ENCODE measurements at places on chromosomes 2 and 18.
A peak's percentile ranks its signal among the peaks of the same experiment; 100 is the strongest.

- peak; percentile 23 for DNase-seq
Observed at GRCh38 chr2:55490554-55490953, 29.0 kb upstream of the CFAP36 start.

- DNase-seq = no peak
Observed at GRCh38 chr2:227095346-227095745, 68.7 kb downstream of the COL4A4 start.

DNA sequence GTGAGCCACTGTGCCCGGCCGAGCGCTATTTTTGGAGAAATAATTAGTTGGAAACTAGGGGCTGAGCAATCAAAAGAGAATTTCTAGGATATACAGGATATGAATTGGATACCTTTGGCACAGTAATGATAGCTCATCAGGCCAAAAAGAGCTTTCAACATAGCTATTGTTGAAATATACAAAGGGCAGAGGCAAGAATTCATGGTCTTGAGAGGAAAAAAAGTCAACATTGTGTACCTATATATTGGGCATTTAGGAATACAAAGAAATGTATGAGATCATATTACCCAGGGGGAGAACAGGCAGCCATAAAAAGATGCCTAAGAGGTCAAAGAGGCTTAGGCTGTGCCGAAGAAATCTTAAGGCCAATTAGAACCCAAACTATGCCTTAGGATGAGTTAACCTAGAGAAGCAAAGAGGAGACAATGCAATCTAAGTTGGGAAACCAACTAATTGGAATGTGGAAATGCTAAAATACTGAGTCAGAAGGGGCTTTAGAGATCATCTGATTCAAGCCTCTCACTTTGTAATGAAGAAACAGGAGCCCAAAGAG lies 99.0 kb downstream of the RBBP8 start:
- DNase-seq = no peak

- no peak for DNase-seq
Observed at GRCh38 chr2:240759459-240759858, 60.6 kb downstream of the KIF1A start.

GRCh38 chr2:136693966-136694365 lies 71.4 kb upstream of the THSD7B start:
- DNase-seq = no peak

DNA sequence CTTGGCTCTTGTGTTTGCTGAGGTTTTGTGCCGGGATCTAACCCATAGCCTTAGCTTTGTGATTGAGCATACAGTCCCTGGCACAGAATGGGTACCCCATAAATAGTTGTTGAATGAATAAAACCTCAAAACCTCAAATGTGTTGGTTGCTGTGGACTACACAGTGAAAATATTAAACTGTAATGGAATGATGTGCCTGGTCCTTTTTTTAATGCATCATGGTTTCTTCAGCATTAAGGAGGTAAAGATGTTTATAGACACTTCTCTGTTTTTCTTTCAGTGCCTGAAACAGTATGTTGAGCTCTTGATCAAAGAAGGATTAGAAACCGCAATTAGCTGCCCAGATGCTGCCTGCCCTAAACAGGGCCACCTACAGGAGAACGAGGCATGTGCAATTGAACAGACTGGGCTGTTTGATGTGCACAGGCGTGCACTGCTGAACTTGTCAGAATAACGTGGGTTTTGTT lies 97.0 kb downstream of the RNF144A start:
- DNase-seq = no peak

GRCh38 chr2:238852206-238852869 lies 4.5 kb downstream of the TWIST2 start:
- DNase-seq = no peak

GRCh38 chr2:3913166-3913565 lies 209.8 kb downstream of the DCDC2C start:
- no peak for DNase-seq

DNA sequence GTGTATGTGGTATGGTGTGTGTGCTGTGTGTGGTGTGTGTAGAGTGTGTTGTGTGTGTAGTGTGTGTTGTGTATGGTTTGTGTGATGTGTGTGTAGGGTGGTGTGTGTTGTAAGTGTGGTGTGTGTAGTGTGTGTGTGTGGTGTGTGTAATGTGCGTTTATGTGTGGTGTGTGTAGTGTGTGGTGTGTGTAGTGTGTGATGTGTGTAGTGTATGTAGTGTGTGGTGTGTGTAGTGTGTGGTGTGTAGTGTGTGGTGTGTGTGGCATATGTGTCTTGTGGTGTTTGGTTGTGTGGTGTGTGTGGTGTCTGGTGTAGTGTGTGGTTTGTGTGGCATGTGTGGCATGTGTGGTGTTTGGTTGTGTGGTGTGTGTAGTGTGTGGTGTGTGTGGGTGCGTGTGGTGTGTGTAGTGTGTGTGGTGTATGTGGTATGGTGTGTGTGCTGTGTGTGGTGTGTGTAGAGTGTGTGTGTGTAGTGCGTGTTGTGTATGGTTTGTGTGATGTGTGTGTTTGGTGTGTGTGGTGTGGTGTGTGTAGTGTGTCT lies 4.0 kb upstream of the RTP5 start:
- DNase-seq = no peak

- DNase-seq = no peak
Observed at GRCh38 chr18:34542625-34543024, 167.5 kb upstream of the DTNA start.

DNA sequence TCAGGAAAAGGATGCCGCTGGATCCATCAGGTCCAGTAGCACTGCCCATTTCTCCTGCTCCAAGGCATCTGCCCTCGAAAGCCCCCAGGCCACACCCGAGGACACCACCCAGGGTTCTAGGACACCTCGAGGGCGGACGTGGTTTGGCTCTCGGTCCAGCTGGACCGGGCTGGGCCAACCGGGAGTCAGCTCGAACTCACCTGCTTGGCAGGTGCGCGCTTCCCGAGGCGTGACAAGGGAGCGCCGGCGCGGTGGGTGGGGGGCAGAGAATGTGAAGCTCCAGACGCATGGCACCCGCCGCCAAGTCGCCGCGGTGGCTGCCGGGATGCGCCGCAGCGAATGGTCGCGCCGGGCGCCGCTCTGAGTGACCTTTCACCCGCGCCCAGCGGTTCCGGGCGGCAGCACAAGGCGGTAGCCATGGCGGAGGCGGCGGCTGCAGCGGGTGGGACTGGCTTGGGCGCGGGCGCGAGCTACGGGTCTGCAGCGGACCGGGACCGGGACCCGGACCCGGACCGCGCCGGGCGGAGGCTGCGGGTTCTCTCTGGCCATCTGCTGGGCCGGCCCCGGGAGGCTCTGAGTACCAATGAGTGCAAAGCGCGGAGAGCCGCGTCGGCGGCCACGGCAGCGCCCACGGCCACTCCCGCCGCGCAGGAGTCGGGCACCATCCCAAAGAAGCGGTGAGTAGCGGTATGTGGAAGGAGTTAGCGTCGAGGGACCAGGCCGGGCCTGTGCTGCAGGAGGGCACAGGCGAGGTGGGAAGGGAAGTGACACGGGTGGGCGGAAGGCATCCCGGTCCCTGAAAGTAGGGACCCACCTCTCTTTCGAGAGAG lies at the start of gene AGPS:
Gene AGPS (plus strand): TSS at position 401 of the 830 bp plus-strand sequence. CDS start 17 bp downstream, at position 418.
- DNase-seq = peak; percentile 42

DNA sequence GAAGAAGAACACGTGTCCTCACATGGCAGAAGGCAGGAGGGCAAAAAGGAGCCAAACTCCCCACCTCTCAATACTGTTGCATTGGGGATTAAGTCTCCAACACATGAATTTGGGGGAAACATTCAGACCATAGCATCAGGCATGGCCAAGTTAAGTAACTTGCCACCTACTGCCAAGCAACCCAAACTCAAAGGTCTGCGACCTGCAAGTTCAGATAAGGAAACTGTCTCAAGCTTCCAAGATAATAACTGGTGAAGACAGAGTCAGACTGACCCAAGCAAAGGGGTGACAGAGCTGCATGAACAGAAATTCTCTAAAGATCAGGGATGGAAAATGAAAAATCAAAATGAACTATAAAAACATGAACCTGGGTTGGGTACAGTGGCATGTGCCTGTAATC lies 188.7 kb upstream of the SIX3 start:
- no peak for DNase-seq

All from omental fat pad (tissue), 4 donors.